Activated CD4-positive, alpha-beta T cell treated with anti-CD3 and anti-CD28 coated beads, Interleukin-2, Interleukin-4, amounts not matched to agents 100 ng/mL and 50 ng/mL, durations not matched to agents 16 hours and 8 hours (primary cell): ENCODE measurements at places on chromosomes 12 and 14.
A peak's percentile ranks its signal among the peaks of the same experiment; 100 is the strongest.

DNA sequence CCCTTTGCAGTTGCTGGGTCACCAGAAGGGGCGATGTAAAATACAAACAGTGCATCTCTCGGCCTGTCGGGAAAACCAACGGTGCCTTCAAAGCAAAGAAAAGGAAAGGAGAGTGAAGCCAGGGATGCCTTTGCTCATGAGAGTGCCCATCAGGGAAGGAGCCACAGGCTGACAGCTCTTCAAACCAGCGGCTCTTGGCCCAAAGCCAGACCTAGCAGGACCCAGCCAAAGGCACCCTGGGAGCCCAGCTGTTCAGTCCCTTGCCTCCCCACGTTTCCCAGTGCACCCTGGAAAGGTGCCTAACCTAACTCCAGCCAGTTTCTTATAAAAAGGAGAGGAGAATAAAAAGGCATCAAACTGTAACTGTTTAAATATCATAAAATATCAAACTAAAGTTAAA is 29.2 kb downstream of the PRMT8 start:
- no peak for DNase-seq

GRCh38 chr14:64910847-64911495 is 3.3 kb upstream of the CHURC1 start:
- no peak for DNase-seq

DNA sequence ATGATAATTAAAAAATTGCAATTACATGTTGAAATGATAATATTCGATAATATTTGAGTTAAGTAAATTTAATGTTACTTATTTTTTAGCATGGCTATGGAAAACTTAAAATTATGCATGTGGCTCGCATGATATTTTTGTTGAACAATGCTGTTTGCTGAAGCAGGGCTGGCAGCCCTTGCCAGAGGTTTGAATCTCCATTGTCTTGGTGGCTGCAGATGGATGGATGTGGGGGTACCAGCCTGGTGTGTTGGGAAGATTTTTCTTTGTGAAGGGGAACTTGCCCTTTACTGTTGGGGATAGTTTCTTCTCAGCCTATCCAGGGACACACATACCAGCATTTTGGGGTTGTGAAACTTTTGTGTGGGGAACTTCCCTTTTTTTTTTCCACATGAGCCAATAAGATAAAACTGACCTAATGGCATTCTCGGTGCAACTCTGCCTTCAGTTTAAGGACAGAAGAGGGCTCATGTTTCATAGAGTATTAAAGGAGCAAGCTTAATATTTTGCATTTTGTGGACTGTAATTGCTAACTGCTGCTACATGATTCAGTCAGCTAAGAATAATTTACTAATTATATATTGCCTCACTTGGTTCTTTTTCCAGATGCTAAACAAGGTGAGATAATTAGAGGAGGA is 8.8 kb downstream of the RASSF3 start:
- DNase-seq, result no peak

DNA sequence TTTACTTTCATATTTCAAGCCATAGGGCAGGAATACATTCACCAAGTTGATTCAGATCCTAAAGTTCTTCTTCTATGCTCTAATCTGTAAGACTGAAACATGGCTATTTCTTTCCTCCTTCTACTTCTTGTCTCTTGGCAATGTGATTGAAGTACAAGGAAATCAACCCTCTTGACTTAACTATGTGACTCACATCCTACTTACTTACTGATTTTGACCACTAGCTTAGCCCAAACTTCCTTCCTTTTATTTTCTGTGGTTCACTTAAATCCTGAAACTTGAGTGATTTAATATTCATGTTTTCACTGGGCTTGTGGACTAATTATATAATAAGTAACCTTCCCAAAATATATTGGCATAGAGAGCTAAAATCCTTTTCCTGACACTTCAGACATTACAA is 111.2 kb upstream of the NOVA1 start:
- no peak for DNase-seq

DNA sequence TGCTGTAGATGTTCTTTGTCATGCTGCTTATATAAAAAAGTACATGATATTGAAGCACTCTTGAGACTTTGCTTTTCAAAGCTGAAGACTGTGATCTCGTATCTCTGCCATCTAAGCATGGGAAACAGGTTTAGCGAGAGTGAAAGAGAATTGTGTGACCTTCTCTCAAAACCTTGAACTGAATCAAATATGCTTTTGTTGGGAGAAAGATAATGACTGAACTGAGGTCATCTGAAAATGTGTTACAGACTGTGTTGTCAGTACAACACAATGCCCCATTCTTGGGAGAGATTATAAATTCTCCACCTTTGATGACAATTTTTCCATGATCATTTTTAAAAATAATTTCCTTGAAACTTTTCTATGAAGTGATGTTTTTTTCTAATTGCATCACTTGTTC is 272.1 kb upstream of the SEL1L start:
- DNase-seq, result no peak

- DNase-seq, result no peak
Observed at GRCh38 chr12:6552140-6552551, 3.7 kb downstream of the IFFO1 start.

DNA sequence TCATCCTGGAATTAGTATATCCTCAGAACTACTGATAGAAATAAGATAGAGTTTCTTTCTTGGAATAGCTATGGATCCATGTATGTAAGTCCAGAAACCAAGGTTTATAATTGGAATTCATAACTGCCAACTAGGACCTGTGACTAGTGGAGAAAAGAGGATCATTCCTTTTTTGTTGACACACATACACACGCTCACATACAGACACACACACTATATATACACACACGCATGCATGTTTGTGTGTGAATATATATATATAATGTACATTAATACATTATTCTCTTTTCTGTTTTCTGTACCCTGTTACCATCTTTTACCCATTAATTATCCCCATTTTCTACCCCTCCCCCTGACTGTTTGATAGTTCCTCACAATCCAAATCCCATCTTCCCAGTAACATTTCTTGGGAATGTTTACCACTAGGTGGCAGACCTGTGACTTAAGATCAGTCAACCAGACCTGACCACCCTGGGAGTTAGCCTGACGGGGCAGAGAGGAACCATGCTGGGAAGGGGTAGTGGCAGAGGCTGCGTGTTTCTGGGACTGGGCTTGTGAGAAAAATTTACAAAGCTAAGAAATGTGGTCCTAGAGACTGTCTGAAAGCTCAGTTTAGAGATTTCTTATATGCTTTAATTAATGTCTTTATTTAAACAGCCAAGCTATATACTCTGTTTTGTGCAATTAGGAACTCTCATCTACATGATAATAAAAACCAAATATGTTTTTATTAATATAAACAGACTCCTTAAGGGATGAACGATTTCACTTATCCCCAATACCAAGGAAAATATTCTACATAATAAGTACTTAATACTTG is 308.0 kb downstream of the PPFIA2 start:
- DNase-seq, result peak; percentile 3

- no peak for DNase-seq
Observed at GRCh38 chr14:76203086-76204001, 51.6 kb downstream of the GPATCH2L start.

- no peak for DNase-seq
Observed at GRCh38 chr12:4448943-4449850, 3.6 kb upstream of the FGF6 start.

DNA sequence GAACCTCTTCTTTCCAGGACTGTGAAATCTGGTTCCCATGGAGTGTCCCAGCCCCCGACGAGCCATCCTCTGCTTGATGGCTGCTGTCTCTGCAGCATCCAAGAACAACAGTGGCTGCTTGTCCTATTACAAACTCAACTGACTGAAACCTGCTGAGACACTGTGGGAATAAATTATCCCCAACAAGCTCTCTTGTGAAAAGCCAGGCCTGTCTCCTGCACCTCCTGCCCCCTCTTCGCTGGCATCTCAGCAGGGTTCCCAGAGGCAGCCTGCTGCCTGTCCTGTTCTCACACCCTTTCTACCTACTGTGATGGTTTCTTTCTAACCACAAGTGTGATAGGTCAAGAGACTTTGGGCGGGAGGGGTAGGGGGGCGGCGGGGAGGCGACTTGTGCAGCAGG is 180.2 kb downstream of the TSPAN9 start:
- no peak for DNase-seq

DNA sequence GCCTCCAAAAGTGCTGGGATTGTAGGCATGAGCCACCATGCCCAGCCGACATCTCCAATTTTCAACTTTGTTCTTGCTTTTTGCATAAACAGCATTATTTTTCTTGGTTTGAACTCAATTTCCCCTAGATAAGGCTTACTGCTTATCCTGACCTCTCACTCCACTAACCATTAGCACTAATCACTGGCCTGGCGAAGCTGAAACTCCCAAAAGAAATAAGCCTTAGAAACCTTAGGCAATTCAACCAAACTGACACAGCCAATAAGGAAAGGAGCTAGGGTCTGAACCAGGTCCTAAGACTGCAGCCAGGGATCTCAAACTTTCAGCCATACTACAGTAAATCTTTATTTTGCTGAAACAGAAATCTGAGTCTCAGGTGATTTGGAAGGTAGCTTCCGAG is 448.0 kb downstream of the RMST start:
- no peak for DNase-seq

GRCh38 chr12:115700896-115701465 is 576.5 kb downstream of the MED13L start:
- DNase-seq, result no peak

- no peak for DNase-seq
Observed at GRCh38 chr12:78269620-78270019, 438.9 kb downstream of the NAV3 start.

DNA sequence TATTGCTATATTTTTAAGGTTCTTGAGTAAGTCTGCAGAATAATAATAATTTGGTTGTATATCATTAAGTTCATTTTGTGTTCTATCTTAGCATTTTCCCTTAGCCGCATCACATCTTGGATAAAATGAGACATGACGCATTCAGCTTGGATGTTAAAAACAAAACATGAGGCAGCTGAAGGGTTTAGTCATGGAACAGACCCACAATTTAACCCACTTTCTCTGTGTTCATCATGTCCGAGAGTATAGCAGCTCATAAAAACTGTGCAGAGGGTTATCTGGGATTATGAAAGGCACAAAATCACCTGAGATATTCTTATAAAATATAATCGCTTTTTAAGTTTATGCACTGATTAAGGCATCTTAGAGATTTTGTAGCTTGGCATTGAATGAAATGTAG is 219.3 kb downstream of the TRHDE start:
- DNase-seq, result no peak

DNA sequence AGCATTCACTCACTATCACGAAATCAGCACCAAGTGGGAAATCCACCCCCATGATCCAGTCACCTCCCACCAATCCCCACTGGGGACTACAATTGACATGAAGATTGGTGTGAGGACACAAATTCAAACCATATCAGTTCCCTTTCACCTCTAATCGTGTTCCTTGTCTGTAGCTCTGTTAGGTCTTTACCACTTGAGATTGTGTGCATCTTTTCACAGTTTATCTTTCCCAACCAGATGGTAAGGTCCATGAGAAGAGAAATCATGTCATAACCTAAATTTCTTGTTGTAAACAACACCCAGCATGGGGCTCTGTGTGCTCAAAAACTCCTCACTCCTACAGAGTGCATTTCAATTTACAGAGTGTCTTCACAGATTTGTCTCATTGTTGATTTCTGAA is 27.1 kb upstream of the PCED1B start:
- no peak for DNase-seq

DNA sequence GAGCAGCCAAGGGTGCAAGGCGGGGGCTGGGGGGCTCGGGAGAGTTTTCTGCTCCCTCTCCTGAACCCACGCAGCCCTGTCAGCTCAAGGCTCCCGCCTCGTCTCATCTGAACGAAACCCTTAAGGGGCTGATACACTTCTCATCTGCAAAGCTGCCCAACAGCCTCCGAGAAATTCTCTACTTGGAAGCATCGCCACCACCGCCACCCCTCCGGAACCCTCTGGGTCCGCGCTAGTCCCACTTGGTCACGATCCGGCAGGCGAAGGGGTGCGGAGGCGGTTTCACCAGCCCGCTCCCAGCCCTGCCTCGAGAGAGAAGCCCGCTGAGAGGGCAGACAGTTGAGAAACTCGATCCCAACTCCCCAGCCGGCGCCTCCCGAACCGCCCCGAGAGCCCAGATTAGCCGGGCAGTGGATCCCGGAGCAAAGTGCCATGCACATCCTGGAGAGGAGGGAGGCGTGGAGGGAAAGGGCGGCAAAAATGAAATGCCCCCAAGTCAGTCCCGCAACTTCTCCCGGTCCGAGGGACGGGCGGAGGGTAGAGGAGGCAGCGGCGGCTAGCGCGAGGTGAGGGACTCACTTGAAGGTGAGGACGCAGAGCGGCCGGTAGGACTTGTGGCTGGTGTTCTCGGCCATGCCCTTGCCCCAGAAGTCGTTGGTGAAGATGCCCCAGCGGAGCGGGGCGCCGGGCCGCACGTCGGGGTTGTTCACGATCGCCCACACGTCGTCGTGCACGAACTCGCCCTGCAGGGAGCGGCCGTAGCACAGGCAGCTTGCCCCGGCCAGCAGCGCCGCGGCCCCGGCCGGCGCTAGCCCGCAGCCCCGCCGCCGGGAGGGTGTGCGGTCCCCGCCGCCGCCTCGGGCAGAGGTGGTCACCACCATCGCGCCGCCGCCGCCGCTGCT is 620 bp downstream of the TMTC1 start:
- DNase-seq, result peak; percentile 4

DNA sequence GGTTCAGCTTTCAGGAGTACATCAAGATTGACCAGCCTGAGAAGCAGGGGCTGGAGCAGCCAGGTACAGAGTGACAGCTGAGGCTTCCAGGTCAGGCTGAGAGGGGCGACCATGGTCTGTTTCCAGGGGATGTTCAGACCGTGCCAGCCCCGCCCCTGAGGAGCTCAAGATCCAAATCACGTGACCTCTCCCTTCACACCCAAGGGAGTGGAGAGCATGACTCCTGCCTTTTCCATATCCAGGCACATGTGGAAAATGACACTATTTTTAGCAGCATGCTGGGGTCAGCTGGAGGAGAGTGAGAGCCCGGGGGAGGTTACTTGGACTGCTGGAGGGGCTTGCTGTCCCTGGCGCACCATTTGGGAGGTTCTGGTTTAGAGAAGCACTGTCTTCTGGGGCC is 92.7 kb downstream of the B4GALNT3 start:
- DNase-seq, result no peak

DNA sequence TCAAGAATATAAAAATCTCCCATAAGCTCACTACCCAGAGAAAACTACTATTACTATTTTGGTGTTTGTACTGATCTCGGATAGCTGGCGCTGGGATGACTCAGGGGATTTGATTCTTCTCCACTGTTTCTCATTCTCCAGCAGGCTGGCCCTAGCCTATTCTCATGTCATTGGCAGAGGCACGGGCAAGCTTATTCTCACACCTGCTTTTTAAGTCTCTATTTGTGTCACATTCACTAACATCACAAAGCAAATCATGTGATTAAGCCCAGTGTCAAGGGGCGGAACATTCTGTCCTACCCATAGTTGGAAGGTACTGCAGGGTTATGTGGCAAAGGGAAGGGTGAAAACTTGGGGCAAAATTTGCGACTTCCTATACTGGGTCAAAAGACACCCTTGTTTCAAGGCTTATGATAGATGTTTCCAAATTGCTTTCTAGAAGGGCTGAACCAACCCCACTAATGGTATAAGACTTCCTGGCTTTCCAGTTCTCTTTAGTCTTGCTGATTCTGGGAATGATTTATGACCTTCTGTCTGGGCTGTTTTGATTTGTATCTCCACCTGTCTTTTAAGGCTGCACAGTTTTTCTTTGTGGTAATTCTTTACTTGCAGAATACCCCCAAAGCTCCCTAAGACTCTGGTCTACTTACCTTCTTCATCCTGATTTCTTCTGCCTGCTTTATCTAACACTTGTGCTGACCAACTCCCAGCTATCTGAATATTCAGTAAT is 406.4 kb downstream of the NRXN3 start:
- DNase-seq, result no peak

- DNase-seq, result no peak
Observed at GRCh38 chr14:84064316-84065125, 1465.4 kb upstream of the FLRT2 start.

GRCh38 chr12:6868211-6869048 is 1.1 kb downstream of the TPI1 start:
- peak; percentile 27 for DNase-seq

- DNase-seq, result peak; percentile 66
Observed at GRCh38 chr14:91388551-91388975, 29.1 kb downstream of the CCDC88C start.
